Inflammatory macrophage (primary cell): ENCODE measurements at places on chromosomes 2 and 18.

DNA sequence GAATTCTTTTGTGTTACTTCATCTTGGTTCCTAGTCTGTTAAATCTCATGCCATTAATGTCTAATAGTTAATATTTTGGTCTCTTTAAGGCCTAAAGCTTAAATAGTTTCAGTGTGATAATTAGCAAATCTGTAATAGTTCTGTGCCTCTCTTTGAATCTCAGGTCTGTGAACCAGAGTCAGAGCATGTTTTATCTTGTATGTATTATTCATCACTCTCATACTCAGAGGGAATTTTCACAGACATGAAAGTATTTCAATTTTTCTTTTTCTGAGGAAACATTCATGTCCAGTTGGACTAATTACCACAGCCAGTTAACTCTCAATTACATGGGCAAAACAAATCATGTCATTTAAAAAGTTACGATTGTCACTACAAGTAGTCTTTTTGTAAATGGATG lies 931.9 kb upstream of the SLC39A10 start:
- no peak for DNase-seq

DNA sequence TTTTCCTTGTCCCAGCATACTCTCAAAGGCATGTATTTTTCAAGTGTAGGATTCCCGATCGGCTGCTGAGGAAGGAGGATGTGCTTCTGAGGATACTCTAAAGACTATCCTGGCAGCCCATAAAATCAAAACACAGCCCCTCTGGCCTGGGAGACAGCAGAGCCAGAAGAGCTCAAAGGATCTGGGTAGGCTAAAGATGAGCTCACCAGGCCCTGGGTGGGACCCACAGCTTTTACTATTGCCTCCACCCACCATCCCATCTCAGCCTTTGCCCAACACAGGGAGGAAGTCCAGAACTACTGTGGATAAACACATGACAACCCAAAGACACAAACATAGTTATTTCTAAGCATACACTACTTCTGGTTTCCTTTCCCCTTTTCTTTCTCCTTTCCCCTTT lies 79.1 kb upstream of the ZFP36L2 start:
- peak; percentile 96 for DNase-seq

DNA sequence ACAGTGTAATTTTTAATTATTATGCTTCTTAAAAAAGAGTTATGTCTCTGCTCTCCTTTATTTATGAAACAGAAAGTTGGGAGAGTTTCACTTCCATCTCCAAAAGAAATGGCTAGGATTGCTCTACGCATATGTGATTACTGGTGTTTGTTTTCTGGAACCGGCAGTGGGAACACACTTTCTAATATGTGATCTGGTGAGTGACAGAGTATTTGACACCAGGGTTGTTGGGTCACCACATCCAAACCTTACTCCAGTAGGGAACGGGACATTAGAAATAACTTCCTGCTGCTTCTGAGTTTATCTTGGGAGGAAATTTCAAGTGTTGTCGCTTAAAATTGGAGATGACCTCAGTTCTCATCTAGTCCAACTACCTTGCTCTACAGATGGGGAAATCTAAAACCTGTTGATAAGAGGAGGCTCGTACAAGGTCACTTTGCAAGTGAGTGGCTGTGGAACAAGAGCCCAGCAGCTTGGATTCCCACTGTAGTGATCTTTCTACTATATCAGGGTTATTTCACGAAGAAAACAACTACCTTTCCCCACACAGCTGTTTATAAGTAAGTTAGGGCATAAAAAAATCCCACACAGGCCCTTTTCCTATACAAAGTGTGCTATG lies 108.5 kb downstream of the TTC32 start:
- DNase-seq = no peak

DNA sequence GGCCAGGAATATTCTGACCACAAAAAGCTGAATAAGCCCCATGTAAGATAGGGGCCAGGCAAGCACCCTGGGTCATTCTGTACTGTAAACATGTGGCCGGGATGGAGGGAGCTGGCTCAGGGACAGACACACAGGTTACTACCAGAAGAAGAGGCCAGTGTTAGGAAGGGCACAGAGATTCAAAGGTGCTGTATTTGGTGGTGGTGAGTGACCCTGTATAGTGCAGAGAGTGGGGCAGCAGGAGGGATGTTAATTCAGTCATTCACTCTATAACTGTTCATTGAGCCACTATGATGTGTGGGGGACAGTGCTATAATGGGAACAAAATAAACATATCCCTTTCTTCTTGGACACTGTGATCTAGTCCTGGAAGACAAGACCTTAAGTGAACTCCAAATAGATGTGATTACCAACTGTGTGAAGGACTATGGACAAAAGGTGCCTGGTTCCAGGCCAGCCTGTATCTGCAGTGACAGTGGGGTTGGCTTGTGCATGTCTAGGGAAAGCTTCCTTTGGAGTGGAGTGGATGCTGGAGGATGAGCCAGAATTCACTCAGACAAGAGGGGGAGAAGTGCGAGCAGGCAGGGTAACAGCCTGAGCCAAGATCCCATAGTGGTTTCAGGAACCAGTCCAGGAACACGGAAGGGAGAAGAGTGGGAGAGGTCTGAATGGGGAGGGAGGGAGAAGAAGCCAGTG lies 8.3 kb downstream of the MOCOS start:
- no peak for DNase-seq

- DNase-seq = no peak
Observed at GRCh38 chr2:45256867-45257641, 247.8 kb upstream of the SIX2 start.

- DNase-seq = no peak
Observed at GRCh38 chr2:122804494-122804893, 1049.0 kb downstream of the TSN start.

DNA sequence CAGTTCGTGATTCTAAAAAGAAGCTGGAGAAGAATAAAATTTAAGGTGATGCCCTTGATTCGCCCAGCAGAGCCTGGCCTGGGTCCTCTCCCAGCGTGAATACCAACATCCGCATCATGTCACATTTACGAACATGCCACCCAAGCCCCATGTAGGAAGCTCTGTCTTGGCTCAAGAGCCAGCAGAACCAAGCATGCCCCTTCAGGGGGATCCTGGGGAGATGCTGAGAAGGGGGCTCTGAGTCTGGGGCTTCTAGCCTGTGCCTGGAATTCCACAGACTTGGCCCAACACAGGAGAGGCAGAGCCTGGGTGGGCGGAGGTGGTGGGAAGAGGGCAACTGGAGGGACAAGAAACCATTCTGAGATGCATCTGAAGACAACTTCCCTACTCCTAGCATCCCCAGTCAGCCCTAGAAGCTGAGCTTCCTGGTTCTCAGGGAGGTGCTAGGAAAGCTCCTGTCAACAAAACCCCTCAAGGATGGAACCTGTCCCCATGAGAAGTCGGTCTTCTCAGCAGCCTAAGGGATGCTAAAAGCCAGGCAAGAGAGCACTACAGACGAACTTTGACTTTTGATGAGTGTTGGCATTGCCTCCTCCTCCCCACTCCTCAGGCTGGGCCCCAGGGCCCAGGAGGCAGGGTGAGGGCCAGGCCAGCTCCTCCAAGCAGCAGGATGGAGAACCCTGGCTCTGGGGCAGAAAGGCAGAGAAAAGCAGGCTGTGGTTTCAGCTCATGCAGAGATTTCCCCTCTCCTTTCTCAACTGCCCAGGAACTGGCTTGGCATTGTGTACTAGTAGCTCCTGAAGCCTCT lies 57.9 kb downstream of the POLR1A start:
- no peak for DNase-seq

GRCh38 chr18:74197705-74198341 lies 49.5 kb downstream of the TIMM21 start:
- DNase-seq = no peak
